T-helper 17 cell (primary cell): ENCODE measurements at places on chromosomes 5 and 9. TPM values are rescaled to one million over a fixed set of nuclear protein-coding genes. Genes with fewer than 3 reads are reported as not detected.

The FST gene
- not detected for total RNA-seq

The GFI1B gene
- 1.1 TPM for total RNA-seq

The FOXD4L4 gene
- total RNA-seq: 0.15 TPM

The MPDZ gene
- not detected for total RNA-seq

The BTNL8 gene
- total RNA-seq: not detected

DNA sequence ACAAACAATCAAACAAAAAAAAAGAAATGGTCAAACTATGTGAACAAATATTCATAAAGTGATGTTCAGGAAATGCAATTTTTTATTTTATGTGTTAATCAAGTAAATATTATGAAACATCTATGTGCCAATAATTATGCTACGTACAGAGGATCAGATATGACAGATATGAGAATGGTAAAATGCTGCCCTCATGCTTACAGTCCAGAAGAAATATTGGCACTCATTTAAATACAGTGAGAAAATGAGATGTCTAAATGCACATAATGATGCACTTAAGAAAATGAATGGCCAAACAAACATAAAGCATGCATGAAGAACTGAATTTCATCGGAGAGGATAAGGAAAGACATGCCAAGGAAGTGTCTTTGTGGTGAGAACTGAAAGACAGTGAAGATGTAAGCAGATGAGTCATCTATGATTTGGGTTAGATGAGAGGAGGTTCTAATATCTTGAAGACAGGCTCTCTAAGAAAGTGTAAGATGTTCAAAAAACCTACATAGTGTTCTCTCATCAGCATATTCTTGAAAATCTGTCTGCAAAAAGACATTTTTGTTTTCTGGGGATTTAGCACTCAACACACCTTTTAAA is 1231.1 kb upstream of the ACO1 start:
- no peak overlapping the region for H3K27ac ChIP-seq
- no peak overlapping the region for H3K4me3 ChIP-seq
- no peaks in the 10 kb centered on the region for H3K36me3 ChIP-seq
- H3K27me3 ChIP-seq: no peaks in the 10 kb centered on the region

The DNAI1 gene
- total RNA-seq: not detected

DNA sequence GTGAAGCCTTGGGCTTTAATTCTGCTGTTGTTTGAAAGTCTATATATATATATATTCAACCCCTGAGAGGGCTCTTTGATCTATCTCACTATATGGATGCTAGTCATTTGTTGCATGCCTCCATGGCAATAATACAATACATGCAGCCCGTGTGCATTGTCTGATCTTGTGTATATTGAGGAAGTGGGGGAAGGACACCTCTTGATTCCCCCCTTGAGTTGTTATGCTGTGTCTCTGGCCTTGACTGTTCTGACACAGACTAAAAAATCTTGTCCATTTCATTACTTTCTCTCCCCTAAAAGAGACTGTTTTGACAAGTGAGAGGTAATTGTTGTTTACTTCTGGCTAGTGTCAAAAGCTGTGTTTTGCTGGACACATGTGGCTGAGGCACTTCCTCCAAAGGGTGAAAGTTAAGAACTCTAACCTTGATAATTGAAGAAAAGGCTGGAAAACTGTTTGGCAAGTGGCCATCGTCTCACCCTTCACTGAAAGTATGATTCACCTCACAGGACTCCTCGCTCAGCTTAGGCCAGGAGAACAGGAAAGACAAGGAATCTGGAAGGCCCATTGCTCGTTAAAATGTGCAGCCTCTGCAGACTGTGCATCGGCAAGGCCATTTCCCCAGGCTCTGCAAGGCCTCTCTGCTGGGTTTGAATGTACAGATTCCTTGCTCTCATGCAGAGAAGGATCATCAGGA is 304.0 kb downstream of the PRELID2 start:
- H3K4me1 ChIP-seq: no peaks in the 10 kb centered on the region
- no peaks in the 10 kb centered on the region for H3K27me3 ChIP-seq
- no peak for DNase-seq

GRCh38 chr5:154313360-154314017 is 123.0 kb downstream of the GALNT10 start:
- peaks cover 6% of the 10 kb centered on the region for H3K36me3 ChIP-seq
- peaks cover 21% of the 10 kb centered on the region for H3K4me1 ChIP-seq
- no peak overlapping the region for H3K4me3 ChIP-seq
- DNase-seq: no peak

DNA sequence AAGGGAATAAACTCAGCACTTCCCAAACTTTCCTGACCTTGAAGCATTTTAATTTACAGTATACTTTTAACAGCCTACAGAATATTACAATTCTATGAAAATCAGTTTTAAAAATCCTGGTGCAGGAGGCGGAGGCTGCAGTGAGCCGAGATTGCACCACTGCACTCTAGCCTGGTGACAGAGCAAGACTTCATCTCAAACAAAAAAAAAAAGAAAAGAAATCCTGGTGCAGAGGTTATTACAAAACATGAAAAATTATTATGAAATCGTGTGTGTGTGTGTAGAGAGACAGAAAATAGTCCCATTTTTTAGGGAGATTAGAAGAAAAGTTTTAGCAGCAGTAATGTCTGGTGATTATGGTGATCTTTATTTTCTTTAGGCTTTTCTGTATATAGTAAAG is 26.9 kb downstream of the GOLPH3 start:
- DNase-seq: no peak
- H3K4me3 ChIP-seq: peak overlapping the region; percentile 61
- peaks cover 38% of the 10 kb centered on the region for H3K4me1 ChIP-seq
- peak overlapping the region; percentile 65 for H3K27ac ChIP-seq

DNA sequence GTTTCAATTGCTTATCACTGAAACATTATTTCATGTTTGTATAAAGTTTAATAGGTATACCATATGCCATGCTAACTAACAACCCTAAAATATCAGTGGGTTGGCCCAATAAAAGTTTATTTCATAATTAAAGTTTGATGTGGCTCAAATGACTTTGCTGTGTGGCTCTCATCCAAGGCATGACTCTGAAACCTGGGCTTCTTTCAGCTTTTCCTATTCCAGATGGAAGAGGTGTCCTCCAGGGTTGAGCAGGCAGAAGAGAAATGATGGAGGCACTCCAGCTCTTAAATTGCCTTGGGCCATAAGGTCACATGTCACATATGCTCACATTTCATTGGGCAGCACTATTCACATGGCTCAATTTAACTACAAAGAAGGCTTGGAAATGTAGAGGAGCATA is 101.9 kb downstream of the MACIR start:
- no peaks in the 10 kb centered on the region for H3K4me1 ChIP-seq
- no peak overlapping the region for H3K4me3 ChIP-seq
- no peaks in the 10 kb centered on the region for H3K36me3 ChIP-seq
- no peak for DNase-seq
- no peak overlapping the region for H3K27ac ChIP-seq

GRCh38 chr5:164202338-164202737 is 696.9 kb downstream of the MAT2B start:
- H3K27me3 ChIP-seq: no peaks in the 10 kb centered on the region
- H3K4me1 ChIP-seq: no peaks in the 10 kb centered on the region
- no peak overlapping the region for H3K4me3 ChIP-seq
- no peak overlapping the region for H3K27ac ChIP-seq
- no peak for DNase-seq

DNA sequence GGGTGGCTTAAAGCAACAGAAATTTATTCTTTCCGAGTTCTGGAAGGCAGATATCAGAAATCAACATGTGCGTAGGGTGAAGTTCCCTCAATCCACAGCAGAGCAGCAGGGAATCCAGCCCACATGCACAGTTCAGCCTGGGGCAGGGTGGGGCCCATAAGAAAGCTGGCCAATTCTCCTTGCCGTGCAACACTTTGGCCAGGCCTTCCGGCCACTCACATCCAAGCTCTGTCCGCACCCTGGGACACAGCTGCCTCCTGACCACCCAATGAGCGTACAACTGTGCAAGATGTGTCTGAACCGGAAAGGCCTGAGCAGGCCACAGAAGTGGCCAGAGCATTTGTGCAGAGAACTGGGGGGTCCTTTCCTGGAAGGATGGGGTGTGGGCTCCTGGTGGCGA is 274.9 kb downstream of the GADD45G start:
- no peak for DNase-seq
- H3K27ac ChIP-seq: no peak overlapping the region
- H3K4me1 ChIP-seq: peaks cover 5% of the 10 kb centered on the region
- no peaks in the 10 kb centered on the region for H3K27me3 ChIP-seq
- no peaks in the 10 kb centered on the region for H3K36me3 ChIP-seq

DNA sequence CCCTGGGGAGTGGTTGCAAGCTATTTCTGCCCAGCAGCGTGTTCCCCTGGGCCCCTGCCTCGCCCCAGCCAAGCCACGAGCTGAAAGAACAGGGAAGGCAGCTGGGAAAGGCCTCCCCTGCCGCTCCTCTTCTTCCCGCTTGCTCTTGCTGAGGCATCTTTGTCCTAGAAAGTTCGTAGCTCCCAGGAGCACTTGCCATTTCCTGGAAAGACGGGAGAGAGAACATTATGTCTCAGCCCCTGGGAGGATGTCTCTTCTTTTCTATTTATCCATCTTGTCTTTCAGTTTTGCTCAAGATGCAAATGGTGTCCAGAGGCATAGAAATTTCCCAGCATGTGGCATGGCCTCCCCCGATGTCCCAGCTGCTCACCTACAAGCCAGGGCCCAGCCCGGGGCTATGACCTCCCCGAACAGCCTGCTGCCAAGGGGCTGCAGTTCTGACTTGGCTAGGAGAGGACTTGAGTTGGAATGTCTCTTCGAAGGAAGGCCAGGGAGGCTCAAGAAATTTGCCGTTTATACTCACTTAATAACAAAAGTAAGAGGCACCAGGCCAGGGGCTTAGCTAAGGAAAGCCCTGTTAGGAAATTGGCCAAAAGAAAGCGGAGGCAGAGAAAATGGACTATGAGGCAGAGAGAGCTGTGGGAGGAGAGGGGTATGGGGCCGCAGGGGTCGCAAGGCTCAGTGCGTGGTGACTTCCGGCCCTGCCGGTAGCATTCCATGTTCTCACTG is 87.3 kb downstream of the LIFR start:
- no peak overlapping the region for H3K27ac ChIP-seq
- H3K4me1 ChIP-seq: no peaks in the 10 kb centered on the region
- H3K36me3 ChIP-seq: no peaks in the 10 kb centered on the region
- H3K27me3 ChIP-seq: peaks cover 32% of the 10 kb centered on the region
- DNase-seq: no peak

DNA sequence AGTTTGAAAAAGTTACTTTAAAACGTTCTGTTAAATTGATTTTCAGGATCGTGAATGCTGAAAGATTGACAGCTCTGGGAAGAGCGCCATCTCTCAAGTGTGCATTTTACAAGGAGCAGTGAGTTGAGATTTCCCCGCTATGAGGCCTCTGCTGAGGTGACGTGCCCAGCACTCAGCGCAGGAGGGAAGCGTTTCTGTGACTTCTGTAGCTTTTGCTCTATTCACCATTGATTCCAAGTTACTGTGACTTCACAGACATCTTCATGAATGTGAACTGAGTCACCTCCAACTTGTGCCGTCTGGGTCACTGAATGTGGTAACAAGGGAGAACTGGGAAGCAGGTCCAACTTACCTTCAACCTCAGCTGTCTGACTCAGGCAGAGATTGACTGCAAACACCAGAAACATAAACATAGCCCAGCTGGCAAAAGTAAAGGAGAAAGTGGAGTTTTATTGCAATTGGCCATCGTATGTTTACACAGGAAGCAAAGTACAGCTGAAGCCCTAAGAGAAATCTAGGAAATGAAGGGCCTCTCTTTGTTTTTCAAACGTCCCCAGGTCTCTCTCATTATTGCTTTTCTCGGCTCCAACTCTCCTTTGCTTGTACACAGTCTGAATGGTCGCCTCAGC is 428.8 kb upstream of the CLINT1 start:
- H3K27me3 ChIP-seq: peaks cover 5% of the 10 kb centered on the region
- no peaks in the 10 kb centered on the region for H3K4me1 ChIP-seq
- H3K36me3 ChIP-seq: no peaks in the 10 kb centered on the region
- no peak overlapping the region for H3K4me3 ChIP-seq

The STRBP gene
- total RNA-seq: 11.1 TPM

DNA sequence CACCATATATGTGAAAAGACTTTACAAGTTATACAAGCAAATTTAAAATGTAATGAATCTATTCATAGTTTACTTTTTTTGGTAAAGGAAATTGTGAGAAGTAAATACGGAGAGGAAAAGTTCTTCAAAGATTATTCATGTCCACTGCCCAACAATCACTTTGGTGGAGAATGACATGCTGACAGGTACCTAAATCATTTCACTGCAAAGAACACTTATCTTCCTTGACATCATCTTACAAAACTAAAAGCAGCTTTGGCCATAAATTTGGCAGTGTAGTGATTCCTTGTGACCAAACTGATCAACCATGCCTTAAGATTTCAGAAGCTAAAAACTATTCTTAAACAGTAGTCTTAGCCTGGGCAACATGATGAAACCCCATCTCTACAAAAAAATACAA is 42.5 kb downstream of the GOLPH3 start:
- H3K36me3 ChIP-seq: peaks cover 6% of the 10 kb centered on the region
- no peak for DNase-seq
- no peak overlapping the region for H3K27ac ChIP-seq
- H3K4me3 ChIP-seq: no peak overlapping the region
- peaks cover 25% of the 10 kb centered on the region for H3K4me1 ChIP-seq

DNA sequence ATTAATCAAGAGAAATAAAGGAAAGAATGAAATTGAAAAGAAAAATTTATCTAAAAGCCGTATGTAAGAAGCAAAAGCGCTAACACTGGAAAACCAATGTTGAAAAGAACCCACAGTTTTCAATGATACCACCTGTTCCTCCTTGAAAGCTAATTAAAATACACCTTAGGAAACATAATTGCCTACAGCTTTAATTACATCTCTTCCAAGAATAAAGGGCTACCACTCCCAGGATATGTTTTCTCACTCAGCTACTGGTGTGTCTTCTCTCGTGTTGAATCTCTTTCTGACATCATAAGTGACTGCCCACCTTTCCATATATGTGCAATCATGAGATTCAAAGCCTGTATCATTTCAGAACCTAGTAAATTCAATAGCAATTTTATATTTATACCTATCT is 880.6 kb upstream of the DMAC1 start:
- no peak overlapping the region for H3K4me3 ChIP-seq
- peaks cover 17% of the 10 kb centered on the region for H3K27me3 ChIP-seq
- no peaks in the 10 kb centered on the region for H3K4me1 ChIP-seq
- DNase-seq: no peak
- peaks cover 2% of the 10 kb centered on the region for H3K36me3 ChIP-seq

- peaks cover 6% of the 10 kb centered on the region for H3K4me1 ChIP-seq
- no peak overlapping the region for H3K4me3 ChIP-seq
- H3K27me3 ChIP-seq: no peaks in the 10 kb centered on the region
- no peak for DNase-seq
- no peak overlapping the region for H3K27ac ChIP-seq
These were observed 31.0 kb downstream of the SNX18 start for GRCh38 chr5:54548565-54548964.

The CRB2 gene
- total RNA-seq: not detected
